Stimulated activated CD8-positive, alpha-beta memory T cell treated with anti-CD3 and anti-CD28 coated beads, Interleukin-4, amount 100 ng/mL, for 1 hour (primary cell): ENCODE measurements at places on chromosomes 13 and 19.

DNA sequence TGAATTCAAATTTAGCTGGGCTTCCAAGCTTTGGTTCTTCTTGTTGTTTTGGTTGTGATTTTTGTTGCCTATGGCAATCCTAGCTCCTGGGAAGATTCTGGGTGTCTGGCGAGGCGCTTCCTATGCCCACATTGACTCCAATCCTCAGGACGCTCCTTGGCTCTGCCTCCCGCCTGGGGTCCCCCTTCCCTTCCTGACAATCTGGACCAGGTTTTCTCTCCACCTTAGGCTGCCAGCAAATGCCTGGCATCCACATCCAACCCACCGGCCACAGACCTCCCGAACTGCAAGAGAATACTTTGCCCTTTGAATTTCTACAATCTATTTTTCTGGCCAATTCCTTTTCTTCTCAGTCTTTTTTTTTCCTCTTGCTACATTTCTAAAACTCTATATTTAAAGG lies 186.9 kb upstream of the UBL3 start:
- DNase-seq: no peak

DNA sequence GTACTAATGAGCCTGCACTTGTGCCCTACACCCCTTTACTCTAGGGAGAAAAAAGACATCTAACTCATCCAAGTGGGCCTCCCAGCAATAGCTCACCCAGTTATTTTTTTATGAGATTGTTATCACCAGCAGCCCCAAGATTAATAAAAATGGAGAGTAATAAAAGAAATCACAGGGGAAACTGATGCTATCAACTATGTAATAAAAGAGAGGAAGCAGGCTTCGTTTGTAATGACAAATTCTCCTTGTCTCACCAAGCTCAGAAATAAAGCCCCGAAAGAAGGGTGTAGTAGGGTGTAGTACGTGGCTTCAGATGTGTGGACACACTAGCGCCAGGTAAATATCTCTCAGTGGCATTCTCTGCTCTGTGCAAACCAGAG lies 204.9 kb downstream of the USP12 start:
- DNase-seq: no peak

GRCh38 chr19:17909003-17909732 lies 23.6 kb upstream of the CCDC124 start:
- no peak for DNase-seq

DNA sequence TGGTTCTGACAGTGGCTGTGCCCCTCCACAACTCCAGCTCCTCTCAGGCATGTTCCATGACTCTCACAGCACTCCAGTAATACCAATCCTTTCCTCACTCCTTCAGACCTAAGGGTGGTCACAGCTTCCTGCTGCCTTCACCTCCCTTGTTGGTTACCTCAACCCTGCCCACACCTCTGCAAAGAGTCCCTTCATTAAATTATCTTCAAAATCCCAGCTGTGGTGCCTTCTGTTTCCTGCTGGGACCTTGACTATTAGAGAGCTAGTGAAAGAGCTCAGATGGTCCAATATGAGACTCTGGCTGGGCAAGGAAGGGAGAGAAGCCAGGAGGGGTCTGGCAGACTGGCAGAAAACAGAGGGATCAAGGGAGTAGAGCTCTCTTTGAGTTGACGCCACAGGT lies 26.1 kb downstream of the DEDD2 start:
- no peak for DNase-seq

DNA sequence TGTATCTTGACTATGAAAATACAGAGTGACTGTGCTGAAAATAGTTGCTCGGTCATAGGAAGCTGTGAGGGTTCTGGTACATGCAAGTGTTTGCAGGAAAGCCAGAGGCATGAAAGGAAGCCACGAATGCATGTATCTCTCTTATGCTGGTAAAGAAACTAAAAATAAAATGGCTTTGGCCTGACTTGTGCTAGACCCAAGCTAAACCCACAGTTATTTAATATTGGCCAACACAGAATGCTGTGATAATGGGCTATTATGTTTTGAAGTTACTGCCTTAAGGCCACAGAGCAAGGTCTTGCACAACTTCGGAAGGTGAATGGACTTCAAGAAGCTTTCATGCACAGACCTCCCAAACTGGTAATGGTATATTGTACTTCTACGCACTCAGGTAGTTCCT lies 518.2 kb upstream of the HTR2A start:
- DNase-seq: no peak

GRCh38 chr19:2261438-2262172 lies 5.4 kb upstream of the JSRP1 start:
- no peak for DNase-seq
